ENCODE measurements at places on chromosomes 4 and X.

- DNase-seq: peak; percentile 72
Observed at GRCh38 chrX:24242649-24243175, 71.2 kb downstream of the SUPT20HL2 start.

DNA sequence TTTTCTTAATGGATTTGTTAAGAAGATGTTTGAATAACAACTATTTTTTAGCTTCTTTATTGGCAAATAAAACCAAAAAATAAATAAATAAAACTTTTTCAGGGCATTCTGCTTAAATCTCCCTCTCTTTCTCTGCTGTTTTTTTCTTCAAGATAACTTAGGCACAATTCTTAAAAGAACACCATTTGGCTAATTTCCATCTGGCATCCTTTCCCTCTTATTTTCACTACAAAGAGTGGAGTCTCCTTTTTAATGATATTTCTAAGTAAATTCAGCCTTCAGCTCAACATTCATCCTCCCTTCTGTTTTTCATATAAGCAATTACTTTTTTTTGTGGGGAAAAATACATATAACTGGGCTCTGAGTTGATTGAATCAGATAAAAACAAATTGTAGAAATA is 88.1 kb downstream of the PCDH7 start:
- DNase-seq: no peak

- no peak for DNase-seq
Observed at GRCh38 chr4:82200046-82200445, 173.7 kb downstream of the HNRNPD start.

- no peak for DNase-seq
Observed at GRCh38 chrX:10545882-10546281, 74.5 kb downstream of the MID1 start.

DNA sequence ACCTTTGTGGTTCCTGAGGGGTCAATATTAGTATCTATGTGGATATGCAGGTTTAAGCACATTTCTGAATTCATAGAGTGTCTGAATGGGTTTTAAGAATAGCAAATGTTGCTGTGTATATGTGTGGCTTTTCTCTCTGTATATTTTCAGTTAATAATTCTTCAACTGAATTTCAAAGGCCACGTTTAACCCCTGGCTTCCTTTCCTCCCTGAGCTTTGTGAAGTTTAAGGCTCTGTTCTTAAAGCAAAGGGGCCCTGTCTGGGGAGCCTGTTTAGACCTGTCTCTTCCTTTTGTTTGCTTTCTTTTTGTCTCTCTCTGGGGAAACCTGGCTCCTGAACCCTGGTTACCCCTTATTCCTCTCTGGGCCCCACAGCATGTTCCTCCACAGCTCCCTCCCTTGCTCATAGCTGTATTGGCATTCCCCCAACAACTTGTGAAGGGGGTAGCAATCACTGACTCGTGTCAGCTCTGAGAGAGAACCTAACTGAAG is 139.1 kb downstream of the COL4A6 start:
- DNase-seq: no peak

GRCh38 chr4:61380865-61381264 is 180.7 kb downstream of the ADGRL3 start:
- DNase-seq: no peak

GRCh38 chr4:134327274-134328122 is 125.9 kb upstream of the PABPC4L start:
- no peak for DNase-seq

- DNase-seq: no peak
Observed at GRCh38 chr4:145828802-145829485, 109.7 kb downstream of the ZNF827 start.

DNA sequence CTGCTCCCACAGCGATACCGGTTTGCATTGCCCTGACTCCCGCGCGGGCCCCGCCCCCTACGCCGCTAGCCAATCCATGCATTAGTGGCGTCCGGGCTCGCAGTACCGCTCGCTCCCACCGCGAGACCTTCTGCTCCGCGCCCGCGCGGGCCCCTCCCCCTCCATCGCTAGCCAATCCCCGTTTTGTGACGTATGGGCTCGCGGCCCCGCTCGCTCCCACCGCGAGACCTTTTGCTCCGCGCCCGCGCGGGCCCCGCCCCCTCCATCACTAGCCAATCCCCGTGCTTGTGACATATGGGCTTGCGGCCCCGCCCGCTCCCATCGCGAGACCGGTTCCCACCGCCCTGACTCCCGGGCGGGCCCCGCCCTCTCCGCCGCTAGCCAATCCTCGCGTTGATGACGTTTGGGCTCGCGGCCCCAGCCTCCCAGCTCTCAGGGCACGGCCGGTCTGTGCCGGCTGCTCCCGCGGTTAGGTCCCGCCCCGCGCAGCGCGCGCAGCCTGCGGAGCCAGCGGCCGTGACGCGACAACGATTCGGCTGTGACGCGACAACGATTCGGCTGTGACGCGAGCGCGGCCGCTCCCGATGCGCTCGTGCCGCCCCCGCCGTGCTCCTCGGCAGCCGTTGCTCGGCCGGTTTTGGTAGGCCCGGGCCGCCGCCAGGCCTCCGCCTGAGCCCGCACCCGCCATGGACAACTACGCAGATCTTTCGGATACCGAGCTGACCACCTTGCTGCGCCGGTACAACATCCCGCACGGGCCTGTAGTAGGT is at the start of gene EMD:
TSS of gene EMD (plus strand) at position 497 of the 770 bp plus-strand sequence. CDS start at position 687, 190 bp downstream.
- peak; percentile 97 for DNase-seq

Measured in sciatic nerve (tissue), 2 donors.